Stimulated activated CD4-positive, alpha-beta T cell treated with anti-CD3 and anti-CD28 coated beads, TNF-alpha, amount 100 ng/mL, for 24 hours (primary cell): ENCODE measurements at places on chromosomes 11 and 22.

GRCh38 chr22:38834991-38835390, 8.8 kb downstream of the NPTXR start:
- no peak for DNase-seq

DNA sequence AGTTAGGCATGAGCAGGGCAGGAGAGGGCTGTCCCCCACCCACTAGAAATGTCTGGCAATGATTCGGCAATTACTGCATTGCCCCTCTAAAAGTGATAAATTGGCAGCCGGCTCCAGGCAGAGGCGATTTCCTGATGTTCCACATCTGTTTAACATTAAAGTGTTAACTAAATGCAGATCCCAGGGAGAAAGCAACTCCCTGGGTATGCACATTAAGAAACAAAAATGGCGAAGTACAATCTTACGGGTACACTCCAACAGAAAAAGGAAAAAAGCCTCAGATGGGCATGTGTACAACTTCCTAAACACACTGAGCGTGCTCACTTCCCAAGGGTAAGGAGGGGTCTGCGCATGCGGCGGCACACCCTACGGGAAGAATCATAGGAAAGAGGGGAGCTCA, 314.4 kb downstream of the CASP12 start:
- DNase-seq: no peak

GRCh38 chr11:20112291-20113148, 47.8 kb downstream of the DBX1 start:
- no peak for DNase-seq

DNA sequence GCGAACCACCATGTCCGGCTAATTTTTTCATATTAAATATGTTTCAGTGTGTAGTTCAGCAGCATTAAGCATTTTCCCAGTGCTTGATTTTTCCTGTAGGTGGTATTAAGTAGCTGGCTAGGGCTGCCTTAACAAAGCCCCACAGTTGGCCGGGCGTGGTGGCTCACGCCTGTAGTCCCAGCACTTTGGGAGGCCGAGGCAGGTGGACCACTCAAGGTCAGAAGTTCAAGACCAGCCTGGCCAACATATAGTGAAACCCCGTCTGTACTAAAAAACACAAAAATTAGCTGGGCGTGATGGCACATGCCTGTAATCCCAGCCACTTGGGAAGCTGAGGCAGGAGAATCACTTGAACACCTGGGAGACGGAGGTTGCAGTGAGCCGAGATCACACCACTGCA, 33.5 kb upstream of the TOLLIP start:
- no peak for DNase-seq

DNA sequence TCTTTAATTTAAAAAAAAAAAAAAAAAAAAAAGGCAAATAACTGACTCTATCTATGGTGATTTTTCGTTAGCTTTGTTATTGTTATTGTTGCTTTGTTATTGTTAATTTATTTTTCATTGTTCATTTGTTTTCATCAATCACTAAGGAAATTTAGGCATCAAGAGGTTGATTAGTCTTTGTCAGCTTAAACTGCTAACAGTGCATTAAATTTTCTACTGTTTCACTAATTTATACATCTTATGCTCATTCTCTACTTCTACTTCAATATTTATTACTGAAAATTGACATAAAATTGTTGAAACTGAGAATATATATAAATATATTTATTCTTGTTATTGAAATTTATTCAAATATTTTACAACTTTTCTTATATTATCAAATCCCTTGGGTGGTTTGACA, 24.0 kb downstream of the TBCEL start:
- no peak for DNase-seq

- no peak for DNase-seq
Measured at GRCh38 chr22:30253205-30253852, 6.8 kb upstream of the LIF start.

DNA sequence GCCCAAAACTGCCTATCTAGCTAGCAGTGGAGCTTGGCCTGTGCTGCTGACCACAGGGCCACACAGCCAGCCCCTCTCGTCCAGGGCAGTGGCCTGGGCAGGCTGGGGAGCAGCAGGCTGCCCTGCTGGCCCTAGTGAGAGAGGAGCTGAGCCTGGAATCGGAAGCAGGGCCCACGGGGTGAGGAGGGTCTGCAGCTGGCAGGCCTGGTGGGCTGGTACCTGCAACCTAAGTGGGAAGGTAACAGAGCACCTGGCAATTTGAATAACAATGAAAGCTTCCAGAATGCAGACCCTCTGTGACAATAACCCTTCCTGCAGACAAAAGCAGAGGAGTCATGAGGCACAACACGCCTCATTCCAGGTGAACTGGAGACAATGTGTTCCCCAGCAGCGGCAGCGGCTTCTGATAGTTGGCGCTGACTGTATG, 31.8 kb upstream of the RFPL3 start:
- DNase-seq: no peak

- DNase-seq: no peak
Measured at GRCh38 chr11:29131055-29131454, 885.8 kb downstream of the KCNA4 start.

DNA sequence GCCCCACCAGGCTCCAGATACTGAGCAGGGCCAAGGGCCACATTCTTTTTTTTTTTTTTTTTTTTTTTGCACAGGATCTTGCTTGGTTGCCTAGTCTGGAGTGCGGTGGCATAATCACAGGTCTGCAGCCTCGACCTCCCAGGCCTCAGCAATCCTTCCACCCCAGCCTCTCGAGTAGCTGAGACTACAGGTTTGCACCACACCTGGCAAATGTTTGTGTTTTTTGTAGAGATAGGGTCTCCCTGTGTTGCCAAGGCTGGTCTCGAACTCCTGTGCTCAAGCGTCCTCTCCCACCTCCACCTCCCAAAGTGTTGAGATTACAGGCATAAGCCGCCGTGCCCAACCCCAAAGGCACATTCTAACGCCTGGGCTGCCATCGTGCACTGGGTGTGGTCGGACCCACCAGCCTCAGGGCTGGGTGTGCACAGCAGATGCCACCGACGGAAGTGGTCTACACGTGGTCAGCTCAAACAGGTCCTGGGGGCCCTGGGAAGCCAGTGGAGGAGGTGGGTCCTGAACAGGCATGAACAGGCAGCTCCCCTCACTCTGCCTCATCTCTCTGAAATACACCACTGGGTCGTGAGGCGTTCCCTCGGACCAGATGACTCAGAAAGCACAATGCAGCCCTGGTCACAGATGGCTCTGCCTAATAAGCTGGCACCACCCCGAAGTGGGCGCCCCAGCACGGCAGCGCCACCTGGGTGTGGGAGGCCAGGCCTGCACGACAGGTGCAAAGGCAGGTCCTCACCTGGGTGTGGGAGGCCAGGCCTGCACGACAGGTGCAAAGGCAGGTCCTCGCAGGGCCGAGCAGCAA, 5.1 kb upstream of the B4GALNT4 start:
- no peak for DNase-seq
